ENCODE measurements at places on chromosomes 4 and X.

- no peak overlapping the region for H3K4me3 ChIP-seq
- no peak for DNase-seq
- no peaks in the 10 kb centered on the region for H3K36me3 ChIP-seq
- no peaks in the 10 kb centered on the region for H3K27me3 ChIP-seq
- no peak overlapping the region for H3K27ac ChIP-seq
- H3K4me1 ChIP-seq = no peaks in the 10 kb centered on the region
These were observed 160.0 kb upstream of the NAP1L5 start for GRCh38 chr4:88857588-88857987.

DNA sequence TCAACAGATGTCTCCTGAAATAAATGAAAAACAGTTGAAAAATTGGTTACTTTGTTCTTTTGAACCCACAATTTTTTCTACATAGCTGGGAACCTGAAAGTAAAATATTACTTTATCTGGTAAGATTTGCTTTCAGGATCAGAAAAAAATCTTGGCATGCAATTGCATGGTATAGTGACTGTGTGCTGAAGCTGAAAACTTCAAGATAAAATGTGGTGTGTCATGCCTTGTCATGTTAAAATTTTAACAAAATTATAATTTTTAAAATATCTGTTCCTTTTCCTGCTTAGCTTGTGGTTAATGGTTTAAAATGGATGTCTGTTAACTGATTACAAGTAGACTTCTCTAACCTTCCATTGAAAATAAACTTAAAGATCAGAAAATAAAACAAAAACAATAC is 904.8 kb downstream of the PDHA2 start:
- no peak overlapping the region for H3K27ac ChIP-seq
- no peak for DNase-seq
- no peaks in the 10 kb centered on the region for H3K4me1 ChIP-seq
- H3K36me3 ChIP-seq = no peaks in the 10 kb centered on the region
- H3K4me3 ChIP-seq = no peak overlapping the region

- no peaks in the 10 kb centered on the region for H3K4me1 ChIP-seq
- H3K27me3 ChIP-seq = no peaks in the 10 kb centered on the region
- no peak overlapping the region for H3K27ac ChIP-seq
- DNase-seq = peak; percentile 36
- peaks cover 6% of the 10 kb centered on the region for H3K36me3 ChIP-seq
- H3K4me3 ChIP-seq = no peak overlapping the region
These were observed 101.6 kb downstream of the FAM193A start for GRCh38 chr4:2637956-2638552.

- no peaks in the 10 kb centered on the region for H3K36me3 ChIP-seq
- H3K27ac ChIP-seq = no peak overlapping the region
- H3K27me3 ChIP-seq = no peaks in the 10 kb centered on the region
- no peak overlapping the region for H3K4me3 ChIP-seq
- no peaks in the 10 kb centered on the region for H3K4me1 ChIP-seq
These were observed 147.2 kb upstream of the DKK2 start for GRCh38 chr4:107183155-107183774.
